Ureter (tissue), 1 donor: ENCODE measurements at places on chromosomes 16 and 17.
A peak's percentile ranks its signal among the peaks of the same experiment; 100 is the strongest.

DNA sequence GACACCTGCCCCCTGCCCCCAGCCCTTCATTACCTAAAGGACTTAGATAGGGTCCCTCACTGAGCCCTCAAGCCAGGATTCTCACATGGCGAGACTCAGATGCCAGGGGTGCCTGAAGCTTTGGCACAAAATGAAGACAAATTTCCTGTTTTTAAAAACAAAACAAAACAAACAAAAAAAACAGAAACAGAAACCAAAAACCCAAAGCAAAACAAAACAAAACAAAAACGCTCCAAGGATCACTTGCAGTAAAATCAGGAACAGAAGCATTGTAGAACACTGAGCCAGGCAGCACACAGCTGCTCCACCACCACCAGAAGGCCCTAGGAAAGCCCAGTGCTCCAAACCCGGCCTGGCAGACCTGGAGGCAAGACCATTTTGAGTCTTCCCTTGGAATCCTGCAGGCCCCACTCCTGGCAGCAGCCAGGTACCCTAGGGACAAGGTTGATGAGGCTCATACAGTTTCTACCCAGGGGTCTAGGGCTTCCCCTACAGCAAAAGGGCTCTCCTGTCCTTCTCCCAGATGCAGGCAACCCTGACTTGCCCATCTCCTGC, 20.8 kb downstream of the MYO18A start:
- no peak for DNase-seq

GRCh38 chr17:56172517-56172982, 19.3 kb downstream of the ANKFN1 start:
- DNase-seq, result peak; percentile 50

- DNase-seq, result no peak
Observed at GRCh38 chr16:48820379-48820778, 210.4 kb upstream of the N4BP1 start.

GRCh38 chr17:4448197-4448980, 14.6 kb downstream of the SPNS3 start:
- DNase-seq, result no peak

DNA sequence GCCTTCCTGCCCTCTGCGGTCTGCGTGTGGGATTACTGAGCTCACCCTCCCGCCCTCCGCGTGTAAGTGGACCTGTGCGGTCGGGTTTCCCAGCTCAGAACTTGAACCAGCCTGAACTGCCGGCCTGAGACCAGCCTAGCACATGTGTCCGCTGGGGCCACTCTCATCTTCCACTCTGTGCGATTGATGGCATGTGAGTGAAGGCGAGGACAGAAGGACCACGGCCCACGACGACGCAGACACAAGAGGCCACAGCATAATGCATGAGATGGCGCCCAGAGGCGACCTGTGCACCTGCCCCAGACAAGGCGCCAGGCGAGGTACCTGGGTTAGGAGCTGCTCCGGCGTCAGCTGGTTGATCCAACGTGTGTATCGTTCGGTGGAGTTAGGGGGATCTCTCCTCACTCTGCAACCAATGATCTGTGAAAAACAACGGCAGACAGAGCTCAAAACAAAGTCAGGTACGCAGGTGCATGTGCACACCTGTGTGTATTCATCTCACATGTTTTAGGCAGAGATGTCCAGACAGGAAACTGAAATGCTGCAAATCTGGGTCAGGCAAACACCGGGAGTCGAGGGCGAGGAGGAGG, 74.5 kb upstream of the METRNL start:
- DNase-seq, result no peak

DNA sequence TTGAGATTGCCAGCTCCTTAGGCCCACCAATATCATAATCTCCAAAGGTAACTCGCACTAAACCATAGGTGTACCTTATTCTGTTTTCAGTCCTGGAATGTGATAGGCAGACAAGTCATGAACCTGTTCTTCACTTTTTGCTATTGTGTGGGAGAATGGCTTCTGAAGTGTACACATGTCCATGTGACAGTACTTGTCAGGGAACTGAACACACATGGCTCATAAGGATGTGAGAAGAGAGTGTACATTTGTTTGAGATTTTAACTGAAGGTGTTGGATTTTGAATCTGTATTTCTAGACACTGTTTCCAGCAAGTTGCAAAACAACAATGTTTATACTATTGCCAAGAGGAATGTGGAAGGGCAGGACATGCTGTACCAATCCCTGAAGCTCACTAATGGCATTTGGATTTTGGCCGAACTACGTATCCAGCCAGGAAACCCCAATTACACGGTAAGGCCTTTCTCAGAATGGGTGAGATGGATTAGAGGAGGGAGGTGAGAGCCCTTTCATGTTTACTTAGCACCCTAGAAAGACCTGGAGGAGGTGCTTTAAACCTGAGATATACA, 14.5 kb upstream of the RASL10B start:
- no peak for DNase-seq

DNA sequence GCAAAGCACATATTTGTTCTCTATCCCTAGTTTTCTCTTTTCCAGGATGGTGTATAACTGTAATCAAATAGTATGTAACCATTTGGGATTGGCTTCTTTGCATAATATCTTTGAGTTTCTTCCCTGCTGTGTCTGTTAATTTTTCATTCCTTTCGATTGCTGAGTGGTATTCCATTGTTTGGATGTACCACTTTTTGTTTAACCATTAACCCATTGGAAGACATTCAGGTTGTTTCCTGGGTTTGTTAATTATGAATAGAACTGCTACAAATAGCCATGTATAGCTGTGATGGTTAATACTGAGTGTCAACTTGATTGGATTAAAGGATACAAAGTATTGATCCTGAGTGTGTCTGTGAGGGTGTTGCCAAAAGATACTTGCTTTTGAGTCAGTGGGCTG, 4.6 kb upstream of the SLFN13 start:
- DNase-seq, result no peak

DNA sequence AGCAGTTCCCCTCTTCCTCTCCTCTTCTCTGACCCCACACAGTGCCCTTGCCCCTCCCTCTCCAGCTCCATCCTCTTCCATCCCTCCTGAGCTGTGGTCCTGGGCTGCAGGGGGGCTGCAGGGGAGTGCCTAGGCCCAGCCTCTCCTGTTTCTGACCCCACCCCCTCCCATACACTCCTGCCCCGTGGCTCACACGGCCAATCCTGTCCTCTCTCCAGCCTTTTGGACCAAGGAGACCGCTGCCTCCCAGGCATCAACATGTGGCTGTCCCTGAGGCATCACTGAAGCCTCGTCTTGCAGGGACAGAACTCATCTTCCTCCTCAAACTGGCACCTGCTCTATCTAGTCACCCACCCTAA, 6.7 kb downstream of the CLUH start:
- no peak for DNase-seq

DNA sequence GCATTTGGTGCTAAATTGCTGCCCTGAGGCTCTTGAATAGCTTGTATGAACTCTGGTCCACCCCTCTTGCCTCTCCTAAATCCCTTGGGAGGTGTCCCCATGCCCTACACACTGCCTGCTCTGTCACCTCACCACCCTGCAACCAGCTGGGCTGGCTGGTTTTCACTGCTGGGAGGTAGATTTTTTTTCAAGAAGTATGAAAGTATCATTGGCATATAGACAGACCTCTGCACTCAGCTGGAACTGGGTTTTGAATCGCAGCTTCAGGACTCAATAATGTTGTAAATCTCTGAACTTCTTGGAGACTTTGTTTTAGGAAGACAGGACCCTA, 184.9 kb downstream of the MSI2 start:
- DNase-seq, result no peak

DNA sequence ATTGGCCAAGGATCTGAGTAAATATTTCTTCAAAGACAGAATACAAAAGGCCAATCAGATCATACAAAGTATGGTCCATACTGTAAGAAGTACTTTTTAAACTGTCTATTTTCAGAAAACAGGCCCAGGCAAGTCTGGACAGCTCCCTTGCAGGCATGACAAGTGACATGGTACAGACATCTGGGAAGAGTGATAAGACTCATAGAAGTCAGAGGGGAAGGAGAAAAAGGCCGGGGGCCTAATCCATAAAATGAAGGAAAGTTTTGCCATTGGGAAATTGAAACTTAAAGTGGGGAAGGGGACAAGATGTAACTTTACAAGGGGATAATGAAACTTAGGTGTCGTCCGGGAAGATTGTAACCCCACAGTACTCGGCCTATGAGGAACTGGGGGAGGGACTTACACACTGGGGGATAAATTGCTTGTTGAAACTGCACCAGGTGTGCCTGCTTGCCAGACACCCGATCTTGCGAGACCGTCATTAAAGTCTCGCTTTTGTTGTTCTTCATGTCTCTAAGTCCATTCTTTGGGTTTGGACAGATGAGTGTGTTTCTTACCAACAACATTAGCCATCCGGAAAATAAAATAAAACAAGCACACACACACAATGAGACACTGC, 684.0 kb downstream of the CDH11 start:
- no peak for DNase-seq

DNA sequence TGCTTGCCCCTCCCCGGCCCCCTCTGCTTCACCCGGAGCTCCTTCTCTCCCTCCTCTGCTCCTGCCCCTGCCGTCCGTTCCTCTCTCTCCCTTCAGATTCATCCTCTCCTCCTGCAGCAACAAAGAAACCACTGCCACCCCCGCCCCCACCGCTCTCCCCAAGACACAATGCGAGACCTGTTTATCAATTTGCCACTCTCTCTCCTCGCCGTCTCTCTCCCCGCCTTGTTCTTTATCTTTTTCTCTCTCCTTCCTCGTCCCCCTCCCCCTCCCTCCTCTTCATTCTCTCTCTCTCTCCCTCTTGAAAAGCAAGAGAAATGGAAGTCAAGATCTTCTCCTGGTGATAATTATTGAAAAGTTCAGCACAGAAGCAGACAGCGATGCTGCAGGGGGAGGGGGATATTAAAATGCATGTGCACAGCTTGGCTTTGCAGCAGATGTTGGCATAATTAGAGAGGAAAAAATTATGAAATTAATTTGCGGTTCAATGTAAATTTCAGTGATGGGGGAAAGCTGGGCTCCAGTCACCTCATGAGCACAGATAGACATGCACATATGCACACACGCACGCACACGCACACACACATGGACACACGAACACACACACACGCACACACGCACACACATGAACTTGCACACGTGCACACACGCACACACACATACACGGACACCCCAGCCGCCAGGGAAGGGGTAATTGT, 58.1 kb upstream of the CBFA2T3 start:
- DNase-seq, result no peak

- DNase-seq, result no peak
Observed at GRCh38 chr16:80323187-80323807, 217.5 kb upstream of the DYNLRB2 start.

DNA sequence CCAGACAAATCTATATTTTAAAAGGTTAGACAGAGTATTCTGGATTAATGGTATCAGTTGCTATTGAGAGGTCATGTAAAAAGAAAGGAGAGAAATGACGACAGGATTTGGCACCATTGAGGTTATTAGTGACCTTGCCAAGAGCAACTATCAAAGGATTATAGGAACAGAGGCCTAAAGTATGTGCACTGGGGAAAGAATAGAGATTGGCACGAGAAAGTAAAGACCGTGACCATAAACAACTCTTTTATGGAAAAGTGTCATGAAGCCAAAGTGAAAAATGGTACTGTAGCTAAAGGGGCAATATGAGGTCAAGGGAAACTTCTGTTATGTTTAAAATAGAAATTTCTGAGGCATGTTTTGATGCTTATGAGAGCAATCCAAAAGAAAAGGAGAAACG, 115.2 kb upstream of the KIF2B start:
- DNase-seq, result no peak

DNA sequence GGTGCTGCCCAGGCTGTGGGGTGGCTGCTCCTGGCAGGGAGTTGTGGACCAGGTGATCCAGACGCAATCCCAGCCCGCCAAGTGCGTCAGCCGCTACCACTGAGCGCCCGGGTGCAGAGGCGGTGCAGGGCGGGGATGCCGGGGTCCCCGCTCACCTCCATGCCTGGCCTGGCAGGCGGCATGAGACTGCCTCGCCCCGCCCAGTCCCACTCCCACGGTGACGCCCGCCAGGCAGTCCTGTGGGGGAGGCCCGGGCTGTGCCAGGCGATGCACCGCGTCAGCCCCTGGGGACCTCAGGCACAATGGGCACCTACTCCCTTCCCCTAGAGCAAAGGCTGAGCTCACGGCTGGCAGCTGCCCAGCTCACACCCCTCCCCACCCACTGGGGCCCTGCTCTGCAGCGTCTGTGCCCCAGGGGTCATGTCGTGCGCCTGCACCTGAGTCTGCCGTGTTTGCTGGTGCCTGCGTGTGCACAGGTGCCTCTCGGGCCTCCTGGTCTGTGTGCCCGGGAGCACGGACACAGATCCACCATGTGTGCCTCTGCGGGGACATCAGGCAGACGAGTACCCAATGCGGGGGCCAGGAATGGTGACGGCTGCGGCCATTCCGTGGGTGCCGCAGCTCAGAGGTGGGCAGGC, 5.3 kb downstream of the RPUSD1 start:
- no peak for DNase-seq

DNA sequence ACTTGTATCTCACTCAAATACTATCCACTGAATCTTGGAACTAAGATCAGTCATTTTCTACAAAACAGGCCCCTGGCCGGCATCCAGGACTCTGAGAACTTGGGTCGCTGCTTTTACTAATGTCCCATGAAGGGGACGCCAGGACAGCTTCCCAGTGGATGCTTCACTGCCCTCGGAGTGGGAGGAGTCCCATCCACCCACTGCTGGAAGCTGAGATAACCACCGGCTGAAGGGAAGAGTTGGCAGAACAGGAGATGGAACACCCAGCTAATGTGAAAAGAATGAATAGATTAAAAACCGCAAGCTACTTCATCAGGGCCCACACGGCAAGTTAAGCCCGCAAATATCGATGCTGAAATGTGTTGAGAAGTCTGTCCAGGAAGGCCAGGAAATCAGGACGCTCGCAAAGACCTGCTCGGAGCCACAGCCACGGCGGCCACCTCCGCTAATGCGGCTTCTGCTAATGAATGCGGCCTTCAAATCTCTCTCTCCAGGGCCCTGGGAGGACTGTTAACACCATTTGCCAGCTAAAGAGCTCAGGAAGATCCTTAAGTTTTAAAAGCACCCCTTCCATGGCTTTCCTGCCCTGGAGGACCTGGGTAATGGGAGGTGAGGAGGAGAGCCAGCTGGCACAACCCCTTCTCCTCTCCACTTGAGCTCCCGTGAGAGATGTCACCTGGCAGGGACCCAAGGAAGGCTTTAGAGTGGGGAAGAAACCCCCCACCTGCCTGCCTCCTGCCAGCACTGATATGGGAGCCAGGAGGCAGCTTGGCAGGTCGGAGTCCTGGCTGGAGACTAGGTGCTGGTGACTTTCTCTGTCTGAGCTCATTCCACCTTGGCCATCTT, 226.6 kb upstream of the RPL38 start:
- DNase-seq, result no peak

- DNase-seq, result no peak
Observed at GRCh38 chr16:3144321-3144983, 9.6 kb downstream of the ZNF213 start.

GRCh38 chr17:60468371-60468770, 46.1 kb downstream of the CHCT1 start:
- no peak for DNase-seq

GRCh38 chr17:37283414-37283961, 92.3 kb upstream of the C17orf78 start:
- no peak for DNase-seq

DNA sequence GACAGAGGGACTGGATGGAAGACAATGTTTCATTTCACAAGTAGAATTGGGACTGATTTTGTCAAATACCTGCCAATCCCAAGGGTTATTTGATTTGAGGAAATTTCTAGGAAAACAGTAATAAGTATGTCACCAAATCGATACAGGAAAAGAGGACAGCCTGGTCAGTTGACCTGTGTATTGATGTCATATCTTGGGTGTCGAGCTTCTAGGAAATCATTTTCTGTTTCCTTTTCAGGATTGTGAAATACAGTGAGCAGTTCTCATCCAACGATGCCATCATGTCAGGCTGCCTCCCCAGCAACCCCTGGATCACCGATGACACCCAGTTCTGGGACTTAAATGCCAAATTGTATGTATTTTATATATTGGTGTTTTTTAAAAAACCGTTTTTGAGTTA, 56.1 kb downstream of the RGS9 start:
- DNase-seq, result no peak
